Foreskin keratinocyte (primary cell): ENCODE measurements at places on chromosomes 7 and 10.

DNA sequence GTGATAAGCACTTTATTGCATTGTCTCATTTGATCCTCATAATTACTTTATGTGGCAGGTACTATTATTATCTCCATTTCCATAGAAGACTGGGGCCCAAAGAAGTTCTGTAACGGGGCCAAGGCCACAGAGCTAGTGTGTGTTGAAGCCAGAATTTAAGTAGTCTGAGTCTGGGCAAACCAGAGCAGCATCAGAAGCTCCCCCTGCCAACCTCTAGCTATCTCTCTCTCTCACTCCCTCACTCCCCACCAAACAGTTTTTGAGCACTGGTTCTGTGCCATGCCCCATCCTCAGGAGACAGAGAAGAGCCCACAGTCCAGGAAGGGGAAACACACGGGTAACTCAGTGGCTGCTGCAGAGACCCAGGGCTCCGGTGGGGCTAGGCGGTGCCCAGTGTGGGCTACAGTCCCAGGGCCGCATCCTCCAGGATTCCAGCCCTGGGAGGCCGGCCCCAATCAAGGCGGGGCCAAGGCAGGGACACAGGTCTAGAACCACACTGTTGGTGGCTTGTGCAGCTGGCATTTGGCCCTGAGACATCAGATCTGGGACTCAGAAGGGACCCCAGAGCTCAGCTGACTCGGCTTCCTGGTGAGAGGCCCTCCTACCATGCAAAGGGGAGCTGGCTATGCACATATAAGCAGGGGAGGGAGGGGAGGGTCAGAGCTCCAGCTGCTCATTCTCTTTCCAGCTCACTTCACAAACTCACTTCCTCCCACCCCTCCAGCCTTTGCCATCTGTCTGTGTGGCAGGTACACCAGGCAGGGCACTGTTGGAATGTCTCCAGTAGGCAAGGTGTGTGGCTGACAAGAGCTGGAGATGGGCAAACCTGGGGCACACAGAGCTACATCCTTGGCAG lies 34.4 kb downstream of the COL13A1 start:
- DNase-seq: no peak

DNA sequence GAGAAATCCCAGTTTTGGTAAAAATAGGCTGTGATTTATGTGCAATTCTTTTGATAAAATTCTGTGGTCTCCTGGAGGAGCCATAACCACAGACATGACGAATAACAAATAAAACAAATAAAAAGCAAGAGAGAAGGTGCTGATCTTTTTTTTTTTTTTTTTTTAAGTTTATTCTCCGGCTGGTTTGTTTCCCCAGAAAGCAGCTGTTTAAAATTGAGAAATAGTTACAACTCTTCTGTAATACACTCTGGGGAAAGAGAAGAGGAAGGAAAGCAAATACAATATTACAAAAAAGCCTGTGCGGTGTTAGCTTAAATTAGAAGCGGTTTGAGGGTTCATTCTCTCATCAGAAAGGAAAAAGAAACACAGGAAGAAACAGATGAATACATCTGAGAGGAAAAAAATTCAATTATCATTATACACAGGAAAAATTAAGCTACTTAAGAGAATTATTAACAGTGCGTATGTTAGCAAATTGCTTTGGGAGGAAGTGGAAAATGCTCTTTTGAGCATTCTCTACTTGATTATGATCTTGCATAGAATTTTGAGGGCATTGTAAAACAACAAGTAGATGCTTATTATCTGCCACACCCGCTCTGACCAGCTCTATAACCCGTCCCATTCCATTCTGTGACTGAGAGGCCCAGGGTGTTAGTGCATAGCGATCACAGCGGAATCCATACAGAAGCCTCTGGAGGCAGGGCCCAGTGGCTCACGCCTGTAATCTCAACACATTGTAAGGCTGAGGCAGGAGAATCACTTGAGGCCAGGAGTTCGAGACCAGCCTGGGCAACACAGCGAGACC lies 40.6 kb upstream of the WAC start:
- no peak for DNase-seq

DNA sequence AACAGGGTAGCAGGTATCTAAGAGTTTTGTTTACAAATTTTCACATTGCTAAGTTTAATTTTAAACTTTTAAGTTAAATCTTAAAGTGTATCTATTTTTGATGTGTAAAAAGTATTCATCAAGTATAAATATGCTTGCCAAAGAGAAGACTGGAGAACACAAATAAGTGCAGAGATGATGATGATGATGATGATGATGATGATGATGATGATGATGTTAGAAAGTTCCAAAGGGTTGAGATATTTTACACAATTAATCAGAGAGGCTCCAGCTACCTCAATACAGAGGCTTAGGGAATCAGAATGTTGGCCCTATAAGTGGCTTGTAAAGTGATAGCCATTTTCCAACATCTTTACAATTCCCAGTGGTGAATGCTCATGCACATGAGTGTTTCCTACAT lies 209.0 kb upstream of the NPVF start:
- DNase-seq: no peak

DNA sequence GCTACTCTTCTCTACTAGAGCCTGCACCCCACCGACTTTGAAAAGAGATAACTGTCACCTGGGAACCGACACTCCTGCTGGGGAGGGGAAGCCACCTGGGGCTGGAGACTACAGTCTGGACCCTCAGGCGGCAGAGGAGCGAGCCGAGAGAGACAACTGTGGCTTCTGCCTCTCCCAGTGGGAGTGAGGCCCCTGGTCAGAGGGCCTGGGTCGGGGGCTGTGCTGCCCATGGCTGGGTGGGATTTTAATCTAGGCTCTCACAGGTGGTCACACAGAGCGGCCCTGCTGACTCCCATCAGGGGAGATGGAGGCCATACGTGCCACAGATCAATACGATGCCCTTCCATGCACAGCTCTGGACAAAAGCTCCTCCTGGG lies 372.1 kb downstream of the DNAJB6 start:
- DNase-seq: no peak

- no peak for DNase-seq
Observed at GRCh38 chr10:5963071-5963470, 14.3 kb downstream of the IL15RA start.

DNA sequence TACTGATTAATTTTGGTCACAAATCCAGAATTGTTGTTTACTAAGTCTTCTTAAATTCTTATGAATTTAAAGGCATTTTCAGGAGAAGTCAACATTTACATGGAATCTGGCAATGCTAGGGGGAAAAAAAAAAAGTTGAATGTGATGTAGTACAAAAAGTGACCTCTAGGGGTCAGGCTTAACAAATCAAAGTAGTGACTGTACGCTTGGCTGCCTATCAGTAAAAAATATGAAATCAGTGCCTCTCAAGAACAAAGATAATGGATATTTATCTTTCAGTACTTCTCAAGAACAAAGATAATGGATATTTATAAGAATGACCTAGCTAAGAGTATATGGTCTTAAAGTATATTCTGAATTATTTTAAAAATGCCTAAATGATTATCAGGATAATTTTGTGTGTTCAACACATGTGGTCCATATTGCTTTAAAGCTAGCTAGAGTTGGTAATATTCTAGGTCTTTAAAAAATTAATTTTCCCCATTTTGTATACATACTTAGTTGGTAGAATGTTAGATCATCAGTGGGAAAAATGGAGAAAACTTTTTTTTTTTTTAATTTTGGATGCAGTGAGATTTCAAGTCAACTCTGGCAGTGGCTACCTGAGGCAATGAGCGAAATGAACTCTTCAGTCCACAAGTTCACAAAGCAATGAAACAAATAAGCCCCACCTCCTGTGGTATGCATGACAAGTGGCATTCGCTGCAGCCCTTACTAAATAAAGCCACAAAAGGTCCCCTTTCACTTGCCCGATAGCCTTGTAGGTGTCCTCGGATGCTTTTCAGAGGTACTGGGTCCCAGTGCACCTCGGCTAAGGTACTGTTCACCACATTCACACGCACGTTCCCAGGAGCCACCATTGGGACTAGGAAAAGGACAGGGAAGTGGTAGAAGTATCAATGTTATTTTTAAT lies 51.2 kb upstream of the LAMB4 start:
- DNase-seq: peak; percentile 38

- peak; percentile 6 for DNase-seq
Observed at GRCh38 chr7:152859781-152860191, 100.2 kb downstream of the ACTR3B start.

DNA sequence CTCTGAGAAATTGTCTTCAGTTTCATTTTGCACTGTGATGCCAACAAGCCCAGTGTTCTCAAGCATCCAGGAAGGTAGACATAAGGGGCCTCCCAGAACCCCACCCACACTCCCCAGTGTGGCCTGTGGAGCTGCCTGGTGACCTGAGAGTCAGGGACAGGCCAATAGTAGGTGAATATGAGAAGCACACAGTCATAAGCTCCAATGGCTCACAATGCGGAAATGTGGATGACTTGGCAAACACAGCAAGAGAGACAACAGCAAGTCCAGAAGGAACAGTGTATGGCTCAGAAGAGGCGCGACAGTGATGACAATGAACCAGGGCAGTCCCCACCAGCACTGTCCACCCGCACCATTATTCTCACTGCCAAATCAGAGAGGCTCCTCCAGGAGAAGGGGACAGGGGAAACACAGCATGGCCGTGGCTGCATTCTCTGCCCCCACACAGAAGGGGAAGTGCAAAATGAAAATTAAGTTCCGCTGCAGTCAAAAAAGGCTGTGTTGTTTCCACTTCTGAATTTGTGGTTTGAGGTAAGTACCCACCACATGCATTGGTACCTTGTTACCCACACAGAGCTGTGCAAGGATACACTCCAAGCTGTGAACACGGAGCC lies 419.8 kb downstream of the GRID1 start:
- no peak for DNase-seq

- DNase-seq: no peak
Observed at GRCh38 chr10:52551046-52551445, 221.5 kb downstream of the MBL2 start.

DNA sequence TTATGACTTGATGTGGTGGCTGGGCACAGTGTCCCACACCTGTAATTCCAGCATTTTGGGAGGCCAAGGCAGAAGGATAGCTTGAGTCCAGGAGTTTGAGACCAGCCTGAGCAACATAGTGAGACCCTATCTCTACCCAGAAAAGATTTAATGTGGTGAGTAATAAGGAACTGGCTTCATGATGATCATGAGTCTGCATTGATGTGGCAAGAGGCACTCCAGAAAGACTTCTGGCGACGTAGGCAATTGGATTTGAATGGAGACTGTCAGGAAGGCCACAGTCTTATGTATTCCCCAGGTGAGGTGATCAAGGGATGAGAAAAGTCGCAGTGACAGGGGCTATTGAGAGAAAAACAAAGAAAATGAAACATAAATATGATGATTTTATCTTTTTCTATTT lies 138.0 kb downstream of the CACNB2 start:
- DNase-seq: no peak

- no peak for DNase-seq
Observed at GRCh38 chr10:13637303-13637856, 50.6 kb downstream of the PRPF18 start.

- no peak for DNase-seq
Observed at GRCh38 chr10:6649903-6650302, 69.8 kb upstream of the PRKCQ start.

DNA sequence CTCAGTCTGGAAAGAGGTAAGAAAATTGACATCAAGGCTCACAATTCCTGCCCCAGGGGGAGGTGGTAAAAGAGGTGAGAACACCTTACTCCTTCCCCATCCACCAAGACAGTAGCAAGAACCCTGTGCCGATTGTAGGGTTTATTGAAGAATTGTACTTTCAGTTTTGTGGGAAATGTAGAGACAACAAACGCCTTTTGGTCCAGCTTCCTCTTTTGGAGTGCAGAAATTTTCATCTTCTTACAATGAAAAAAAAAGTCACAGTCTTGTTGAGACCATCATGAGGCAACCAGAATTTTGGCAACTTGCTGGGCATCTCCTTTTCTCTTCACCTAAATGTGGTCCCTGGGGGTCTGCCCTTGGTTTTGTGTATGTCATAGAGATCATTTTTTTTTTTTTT lies 217.7 kb downstream of the TMEM178B start:
- DNase-seq: no peak

DNA sequence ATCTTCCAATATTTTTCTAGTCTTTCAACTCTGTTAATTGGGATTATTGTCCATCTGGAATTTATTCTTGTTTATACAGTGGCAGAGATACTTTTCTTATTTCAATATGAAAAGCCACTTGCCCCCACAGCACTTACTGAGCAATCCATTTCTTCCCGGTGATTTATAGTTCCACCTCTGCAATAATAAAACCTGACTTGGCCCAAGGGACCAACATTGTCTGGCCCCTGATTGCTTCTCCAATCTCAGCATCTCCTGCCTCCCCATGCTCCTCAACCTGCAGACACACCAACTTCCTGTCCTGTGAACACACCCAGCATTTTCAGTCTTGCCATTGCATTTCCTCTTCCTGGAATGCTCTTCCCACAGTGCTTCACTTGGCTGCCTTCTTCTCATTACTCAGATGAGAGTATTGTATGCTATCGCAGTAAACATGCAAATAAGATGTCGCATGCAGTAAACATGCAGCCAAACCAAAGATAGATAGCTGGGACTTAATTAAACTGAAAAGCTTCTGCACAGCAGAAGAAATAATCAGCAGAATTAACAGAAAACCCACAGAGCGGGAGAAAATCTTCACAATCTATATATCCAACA lies 19.5 kb downstream of the ITGA8 start:
- no peak for DNase-seq

GRCh38 chr10:91493313-91493712 lies 83.2 kb downstream of the HECTD2 start:
- DNase-seq: no peak

DNA sequence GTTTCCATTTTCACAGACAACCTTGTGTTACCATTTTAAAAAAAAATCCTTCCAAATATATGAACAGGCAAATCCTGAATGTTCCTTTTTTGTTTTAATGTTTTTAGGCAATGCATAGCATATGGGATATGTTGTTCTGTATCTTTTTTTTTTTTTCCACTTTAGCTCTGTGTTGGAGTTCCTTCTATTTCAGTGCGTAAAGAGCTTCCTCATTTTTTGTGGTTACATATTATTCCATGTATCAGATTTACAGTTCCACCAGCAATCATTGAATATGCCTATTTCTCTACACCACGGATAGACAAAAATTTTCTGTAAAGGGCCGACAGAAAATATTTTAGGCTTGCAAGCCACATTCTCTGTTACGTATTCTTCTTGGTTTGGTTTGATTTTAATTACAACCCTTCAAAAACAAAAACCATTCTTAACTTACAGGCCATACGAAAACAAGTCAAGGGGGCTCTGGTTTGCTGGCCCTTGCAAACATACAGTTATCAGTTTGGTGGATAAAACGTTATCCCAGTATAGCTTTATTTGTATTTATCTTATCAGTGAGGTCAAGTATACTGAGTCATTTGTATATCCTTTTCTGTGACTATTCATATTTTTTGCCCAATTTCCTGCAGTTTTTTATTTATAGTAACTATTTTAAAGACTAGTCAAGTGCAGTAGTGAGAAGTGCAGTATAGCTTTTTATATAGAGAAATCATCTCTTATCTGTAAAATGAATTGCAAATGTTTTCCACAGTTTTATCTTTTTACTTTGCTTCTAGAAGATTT lies 55.7 kb downstream of the RALA start:
- DNase-seq: no peak

- DNase-seq: no peak
Observed at GRCh38 chr7:17807242-17807641, 133.1 kb downstream of the SNX13 start.

DNA sequence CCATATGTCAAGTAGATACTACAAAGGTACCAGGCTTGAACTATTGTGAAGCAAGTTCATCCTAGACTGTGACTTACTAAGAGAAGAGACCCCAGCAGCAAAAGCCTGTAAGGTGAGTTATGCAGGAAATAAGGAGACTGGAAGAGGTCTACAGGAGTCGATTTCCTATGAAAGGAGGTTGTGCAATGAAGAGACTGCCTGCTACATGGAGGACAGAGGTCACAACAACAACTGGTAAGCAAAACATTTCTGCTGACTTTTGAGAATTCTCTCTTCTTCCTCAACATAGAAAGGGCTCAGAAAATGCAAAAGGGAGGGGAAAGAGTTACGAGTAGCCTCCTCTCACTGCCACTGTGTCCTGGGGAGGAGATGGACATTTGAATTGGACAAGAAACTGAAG lies 42.4 kb downstream of the PDK4 start:
- DNase-seq: no peak
